ENCODE measurements at places on chromosomes 11 and 22. TPM values are rescaled to one million over a fixed set of nuclear protein-coding genes. Genes with fewer than 3 reads are reported as not detected.

Gene BBOX1
- total RNA-seq: not detected

Gene RTN4RL2
- 0.54 TPM for total RNA-seq

GRCh38 chr11:408154-409007 lies 6.4 kb downstream of the SIGIRR start:
- DNase-seq: no peak
- peaks cover 2% of the 10 kb centered on the region for H3K27me3 ChIP-seq
- H3K27ac ChIP-seq: no peak overlapping the region
- peaks cover 4% of the 10 kb centered on the region for H3K4me1 ChIP-seq
- H3K4me3 ChIP-seq: no peak overlapping the region
- no peaks in the 10 kb centered on the region for H3K36me3 ChIP-seq

- no peak overlapping the region for H3K4me3 ChIP-seq
- no peaks in the 10 kb centered on the region for H3K27me3 ChIP-seq
- H3K36me3 ChIP-seq: peaks cover 33% of the 10 kb centered on the region
- no peak for DNase-seq
Measured at GRCh38 chr11:118746988-118747585, 43.9 kb downstream of the DDX6 start.
